Sciatic nerve (tissue), 2 donors: ENCODE measurements at places on chromosomes 12 and 14.

DNA sequence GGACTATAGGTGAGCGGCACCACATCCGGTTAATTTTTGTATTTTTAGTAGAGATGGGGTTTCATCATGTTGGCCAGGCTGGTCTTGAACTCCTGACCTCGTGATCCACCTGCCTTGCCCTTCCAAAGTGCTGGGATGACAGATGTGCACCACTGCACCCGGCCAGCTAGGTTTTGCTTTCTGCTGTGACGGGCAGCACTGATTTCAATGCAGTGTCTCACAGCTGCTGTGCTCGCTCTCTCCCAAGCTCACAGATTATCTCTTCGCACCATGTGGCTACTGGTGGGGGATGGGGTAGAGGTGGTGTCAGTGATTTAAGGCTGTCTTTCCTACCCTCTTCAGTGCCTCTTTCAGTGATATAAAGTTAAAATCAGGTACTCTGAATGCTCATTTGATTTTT lies 909.1 kb downstream of the TRHDE start:
- no peak for DNase-seq

- no peak for DNase-seq
Measured at GRCh38 chr12:79624378-79624777, 66.4 kb downstream of the PAWR start.

DNA sequence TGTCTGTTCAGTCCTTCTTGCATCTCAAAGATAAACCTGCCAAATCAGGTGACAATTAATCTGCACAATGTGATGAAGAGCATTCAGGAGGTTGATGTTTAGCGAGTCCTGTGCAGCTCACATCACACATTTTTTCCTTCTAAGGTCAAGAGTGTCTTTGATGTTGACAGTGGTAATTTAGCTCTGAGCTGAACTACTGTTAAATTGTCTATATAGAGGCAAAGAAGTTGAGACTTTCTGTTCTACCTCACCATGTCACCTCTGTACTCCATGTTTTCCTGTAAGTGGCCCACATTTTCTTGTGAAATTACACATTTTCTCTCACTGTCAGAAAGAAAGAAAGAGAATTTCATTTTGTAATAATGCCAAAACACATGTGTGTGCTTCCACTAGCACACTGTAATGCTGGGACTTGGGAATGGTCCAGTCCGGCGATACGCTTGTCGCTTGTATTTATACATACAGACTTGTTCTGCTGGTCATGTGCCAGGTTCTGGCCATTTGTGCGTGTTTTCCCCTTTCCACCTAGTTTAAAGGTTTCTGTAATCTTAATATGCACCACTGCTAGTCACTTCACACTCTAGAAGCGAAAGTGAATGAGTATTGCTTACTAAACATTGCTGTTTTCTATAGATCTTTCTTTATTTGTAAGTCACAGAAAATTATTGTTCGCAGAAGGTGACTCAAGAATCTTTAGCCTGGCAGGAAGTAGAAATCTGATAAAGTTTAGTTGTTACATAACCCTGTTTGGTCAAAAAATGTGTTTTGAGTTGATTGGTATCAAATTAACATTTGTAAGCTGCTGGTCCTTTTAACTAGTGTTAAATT lies 328.9 kb downstream of the TMTC2 start:
- no peak for DNase-seq

- DNase-seq: no peak
Measured at GRCh38 chr14:90561920-90562319, 165.1 kb downstream of the CALM1 start.

GRCh38 chr14:85575617-85575898 lies 45.6 kb downstream of the FLRT2 start:
- DNase-seq: no peak

GRCh38 chr12:55717011-55718007 lies 1.5 kb downstream of the BLOC1S1 start:
- DNase-seq: no peak

- DNase-seq: no peak
Measured at GRCh38 chr12:87921621-87922020, 107.6 kb downstream of the C12orf50 start.

- no peak for DNase-seq
Measured at GRCh38 chr12:132400011-132400641, 70.7 kb upstream of the GALNT9 start.

DNA sequence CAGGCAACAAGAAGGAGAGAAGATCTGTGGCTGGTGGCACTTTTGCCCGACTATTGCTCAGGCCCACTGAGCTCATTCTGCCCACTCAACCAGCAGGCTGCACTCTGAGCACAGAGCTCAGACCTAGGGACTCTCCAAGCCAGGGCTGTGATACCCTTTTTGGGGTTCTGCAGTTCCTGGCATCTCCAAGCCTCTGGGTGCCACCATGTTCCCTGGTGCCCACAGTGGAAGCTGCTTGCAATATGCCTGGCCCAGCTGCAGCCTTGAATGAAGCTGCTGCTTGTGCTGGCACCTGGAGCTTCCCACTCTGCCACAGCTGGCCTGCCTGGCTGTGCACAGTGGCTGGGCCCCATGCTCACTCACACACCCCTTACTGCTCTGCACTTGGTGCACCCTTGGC lies 236.1 kb downstream of the ADGRD1 start:
- no peak for DNase-seq

DNA sequence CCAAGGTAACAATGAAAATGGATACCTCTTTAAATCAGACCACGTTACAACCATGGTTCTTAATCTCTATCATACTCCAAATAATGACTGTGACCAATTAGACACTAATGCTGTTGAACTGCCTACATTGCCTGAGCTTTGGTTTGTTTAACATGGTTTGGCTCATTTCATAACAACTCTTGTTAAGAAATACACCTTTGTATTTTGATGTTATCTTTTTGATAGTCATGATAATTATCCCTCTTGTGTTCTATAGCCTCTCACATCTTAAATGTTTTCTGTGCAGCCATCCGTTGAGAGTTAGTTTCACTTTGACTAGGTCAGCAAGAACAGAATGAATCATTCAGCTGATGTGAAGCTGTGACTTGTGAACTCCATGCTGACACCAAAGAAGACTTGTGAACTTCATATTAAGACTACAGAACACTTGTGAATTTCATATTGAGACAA lies 75.5 kb upstream of the RERGL start:
- no peak for DNase-seq

- no peak for DNase-seq
Measured at GRCh38 chr12:102215992-102216691, 18.5 kb upstream of the PMCH start.
